ENCODE measurements at places on chromosomes 2 and 18.

GRCh38 chr2:29530281-29530680 lies 391.1 kb downstream of the ALK start:
- no peak for DNase-seq

GRCh38 chr2:187003038-187003554 lies 154.1 kb upstream of the ZSWIM2 start:
- peak; percentile 6 for DNase-seq

- DNase-seq: peak; percentile 79
Measured at GRCh38 chr2:222298311-222299150, at the start of gene PAX3. TSS of gene PAX3 (minus strand) at chr2:222298998. CDS start at chr2:222298615, 383 bp downstream.

- DNase-seq: no peak
Measured at GRCh38 chr2:215503381-215503780, 67.5 kb upstream of the FN1 start.

DNA sequence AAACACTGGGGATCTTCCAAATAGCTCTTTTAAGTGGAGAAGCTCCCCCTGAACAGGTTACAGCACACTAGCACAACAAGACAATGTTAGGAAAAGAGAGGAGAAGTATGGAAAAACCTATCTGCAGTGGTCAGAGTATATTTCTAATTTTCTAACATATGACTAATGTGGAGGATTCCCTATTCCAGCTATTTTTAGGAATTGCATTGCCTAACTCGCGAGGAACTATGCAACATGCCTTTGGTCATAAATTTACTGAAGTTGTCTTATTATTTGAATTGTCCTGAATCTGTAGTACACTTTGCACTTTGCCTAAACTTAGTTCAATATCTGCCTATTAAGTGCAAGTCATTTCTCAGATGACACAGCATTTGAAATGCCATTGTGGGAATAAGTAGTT lies 381.4 kb downstream of the CCDC85A start:
- DNase-seq: no peak

DNA sequence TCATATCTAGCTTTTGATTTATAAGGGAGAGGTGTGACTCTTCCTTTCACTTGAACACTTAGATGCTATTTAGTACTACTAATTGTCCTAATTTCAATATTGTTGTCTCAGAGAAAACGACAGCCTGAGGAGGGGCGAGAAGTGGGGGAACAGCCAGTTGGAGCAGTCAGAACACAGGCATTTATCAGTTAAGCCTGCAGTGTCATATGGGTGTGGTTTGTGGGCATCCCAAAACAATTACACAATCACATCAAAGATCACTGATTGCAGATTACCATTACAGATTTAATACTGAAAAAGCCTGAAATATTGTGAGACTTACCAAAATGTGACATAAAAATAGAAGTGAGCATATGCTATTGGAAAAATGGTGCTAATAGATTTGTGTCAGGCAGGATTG lies 15.8 kb downstream of the TMEM131 start:
- DNase-seq: no peak
